ENCODE measurements at places on chromosomes 6 and 20.

- no peak for DNase-seq
Observed at GRCh38 chr6:139341060-139341459, 33.4 kb downstream of the CITED2 start.

- DNase-seq = no peak
Observed at GRCh38 chr6:89781070-89782034, 38.2 kb downstream of the MDN1 start.

- no peak for DNase-seq
Observed at GRCh38 chr20:9163995-9164394, 95.1 kb downstream of the PLCB4 start.

- DNase-seq = no peak
Observed at GRCh38 chr20:9322661-9323060, 191.7 kb upstream of the LAMP5 start.

Measured in activated CD4-positive, CD25-positive, alpha-beta regulatory T cell (primary cell).